Urinary bladder (tissue), 4 donors: ENCODE measurements at places on chromosomes 4 and X. TPM values are rescaled to one million over a fixed set of nuclear protein-coding genes. Genes with fewer than 3 reads are reported as not detected.

The PABPC1L2B gene
- total RNA-seq = not detected

The WAS gene
- total RNA-seq = 1.0 TPM

DNA sequence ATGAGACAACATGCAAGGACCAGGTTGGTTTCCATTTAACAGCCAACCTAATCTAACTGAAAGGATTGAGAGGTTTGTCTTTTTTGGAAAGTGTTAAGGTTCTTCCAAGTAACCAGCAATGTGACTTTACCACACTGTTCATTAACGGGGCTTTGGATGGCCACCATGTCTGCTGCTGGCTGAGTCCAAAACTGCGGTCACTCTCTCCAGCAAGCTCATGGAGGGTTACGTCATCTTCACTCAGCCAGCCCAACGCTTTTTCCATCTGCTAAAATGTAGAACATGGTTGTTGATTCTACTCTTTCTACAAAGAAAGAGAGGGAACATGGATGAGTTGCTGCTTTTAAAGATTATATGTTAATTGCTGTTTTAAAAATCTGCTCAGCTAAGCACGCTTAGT is 11.0 kb downstream of the PKD2 start:
- no peak for DNase-seq

DNA sequence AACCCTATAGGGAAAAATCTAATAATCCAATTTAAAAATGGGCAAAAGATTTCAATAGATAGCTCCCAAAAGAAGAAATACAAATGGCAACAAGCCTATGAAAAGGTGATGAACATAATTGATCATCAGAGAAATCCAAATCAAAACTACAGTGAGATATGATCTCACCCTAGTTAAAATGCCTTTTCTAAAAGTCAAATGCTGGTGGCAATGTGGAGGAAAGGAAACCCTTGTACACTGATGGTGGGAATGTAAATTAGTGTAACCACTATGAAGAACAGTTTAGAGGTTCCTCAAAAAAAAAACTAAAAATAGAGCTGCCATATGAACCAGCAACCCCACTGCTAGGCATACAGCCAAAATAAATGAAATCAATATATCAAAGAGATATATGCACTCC is 44.5 kb downstream of the STPG2 start:
- DNase-seq = no peak

GRCh38 chr4:168506014-168506413 is 9.2 kb downstream of the PALLD start:
- DNase-seq = no peak

DNA sequence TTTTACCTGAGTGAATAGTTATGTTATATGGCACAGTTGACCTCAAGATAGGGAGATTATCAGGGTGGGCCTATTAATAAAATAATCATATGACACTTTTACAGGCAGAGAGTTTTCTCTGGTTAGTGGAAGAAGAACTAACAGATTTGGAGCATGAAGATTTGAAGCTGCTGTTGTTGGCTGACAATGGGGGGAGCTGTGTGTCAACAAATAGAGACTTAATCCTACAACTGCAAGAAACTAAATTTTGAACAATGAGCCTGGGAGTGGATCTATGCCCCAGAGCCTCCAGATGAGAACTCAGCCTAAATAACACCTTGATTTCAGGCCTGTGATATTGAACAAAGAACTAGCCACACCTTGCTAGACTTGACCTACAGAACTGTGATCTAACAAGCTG is 7.2 kb upstream of the CCSER1 start:
- DNase-seq = no peak
